ENCODE measurements at places on chromosomes 1 and 21. TPM values are rescaled to one million over a fixed set of nuclear protein-coding genes. Genes with fewer than 3 reads are reported as not detected.

Gene ABCA4
- 1.3 TPM for total RNA-seq

Gene LYPD8
- not detected for total RNA-seq

Gene NMNAT1
- 11.9 TPM for total RNA-seq

Gene LCE1A
- total RNA-seq: not detected

Gene CHIT1
- 17.4 TPM for total RNA-seq

Gene CD1D
- 5.1 TPM for total RNA-seq

Gene TMEM54
- total RNA-seq: 26.8 TPM

Gene LDLRAD1
- total RNA-seq: not detected
